ENCODE measurements at places on chromosomes 4 and X.

DNA sequence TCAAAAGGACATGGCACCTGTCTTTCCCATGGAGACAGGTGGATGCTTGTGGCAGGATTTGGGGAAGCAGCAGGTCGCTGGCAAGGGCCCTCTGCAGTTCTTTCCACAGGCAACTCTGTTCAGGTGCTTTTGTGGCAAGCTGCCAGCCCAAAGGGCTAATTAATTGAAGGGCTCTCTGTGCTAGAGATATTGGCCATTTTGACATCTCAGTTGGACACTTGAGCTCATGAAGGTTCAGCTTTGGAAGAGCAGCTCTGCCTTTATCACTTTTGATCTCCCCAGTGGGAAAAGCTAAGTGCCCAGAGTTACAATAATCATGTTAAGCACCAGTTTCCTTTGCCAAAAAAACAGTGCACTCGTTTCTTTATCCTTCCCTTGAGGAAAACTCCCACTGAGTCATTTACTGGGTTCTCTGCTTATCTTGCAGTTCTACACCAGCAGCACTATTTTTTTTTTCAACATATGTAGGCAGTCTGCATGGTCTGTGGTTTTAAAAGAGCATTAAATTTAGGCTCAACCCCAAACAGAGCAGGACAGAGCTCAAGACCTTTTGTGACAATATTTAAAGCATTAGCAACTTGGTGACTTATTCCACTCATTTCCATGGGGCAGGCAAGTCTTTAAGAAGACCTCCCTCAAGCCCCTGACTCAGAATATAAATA, 336.4 kb upstream of the RASGEF1B start:
- no peak for DNase-seq

DNA sequence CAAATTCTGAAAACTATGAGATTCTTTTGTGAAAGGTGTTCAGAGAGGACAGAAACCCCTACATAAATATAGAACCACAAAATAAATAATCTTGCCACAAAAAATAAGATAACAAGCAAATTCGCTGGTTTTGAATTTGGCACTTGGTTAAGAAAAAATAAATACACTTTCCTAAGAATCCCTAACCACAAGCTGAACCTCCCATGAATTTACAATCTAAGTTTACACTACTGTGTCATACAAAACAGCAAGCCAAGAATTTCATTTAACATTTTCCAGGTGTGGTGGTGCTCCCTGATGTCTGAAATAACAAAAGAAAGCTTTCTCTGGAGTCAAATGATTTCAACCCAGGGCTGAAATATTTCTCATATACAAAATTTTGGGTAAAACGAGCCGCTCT, 121.0 kb downstream of the KCNIP4 start:
- DNase-seq, result no peak

- DNase-seq, result no peak
These were observed 65.7 kb upstream of the KCNIP4 start for GRCh38 chr4:22014222-22014741.

DNA sequence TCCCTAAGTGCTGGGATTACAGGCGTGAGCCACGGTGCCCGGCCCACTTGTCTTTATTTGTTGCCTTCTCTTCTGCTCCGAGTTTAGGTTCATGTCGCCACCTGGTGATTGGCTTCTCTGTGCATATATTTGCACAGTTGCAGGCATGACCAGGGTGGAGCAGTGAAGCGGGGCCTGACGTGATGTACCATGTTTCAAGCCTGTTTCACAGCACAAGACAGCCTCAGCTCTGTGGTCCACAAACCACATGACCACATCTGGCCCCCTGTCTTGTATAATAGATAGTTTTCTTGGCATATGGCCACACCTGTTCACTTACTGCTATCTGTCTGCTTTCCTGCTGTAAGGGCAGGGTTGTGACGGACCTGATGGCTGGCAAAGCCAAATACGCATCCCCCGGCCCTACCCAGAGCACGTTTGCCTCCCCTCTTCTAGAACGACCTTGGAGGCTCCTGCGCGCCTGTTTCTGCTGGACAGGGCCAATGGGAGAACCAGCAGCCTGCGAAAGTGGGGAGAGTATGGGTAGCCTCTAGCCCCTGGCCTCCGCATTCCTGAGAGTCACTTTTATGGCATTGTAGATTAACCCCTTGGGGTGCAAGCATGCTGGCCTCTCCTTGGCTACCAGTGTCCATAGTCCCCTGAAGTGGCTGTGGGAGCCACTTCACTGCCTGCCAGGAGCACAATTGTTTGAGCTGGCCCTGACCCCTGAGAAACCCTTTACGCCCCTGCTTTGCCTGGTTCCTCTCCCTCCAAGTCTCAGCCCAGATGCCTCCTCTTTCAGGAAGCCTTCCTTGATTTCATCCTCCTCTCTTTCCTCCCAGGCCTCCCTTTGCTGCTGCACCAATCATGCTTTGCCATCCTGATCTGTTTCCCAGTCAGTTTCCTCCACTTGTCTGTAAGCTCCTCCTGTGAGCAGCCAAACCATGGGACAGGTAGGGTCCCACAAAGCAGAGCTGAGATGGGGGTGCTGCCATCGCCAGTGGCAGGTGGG, 6.0 kb upstream of the SH3TC1 start:
- DNase-seq, result peak; percentile 81

DNA sequence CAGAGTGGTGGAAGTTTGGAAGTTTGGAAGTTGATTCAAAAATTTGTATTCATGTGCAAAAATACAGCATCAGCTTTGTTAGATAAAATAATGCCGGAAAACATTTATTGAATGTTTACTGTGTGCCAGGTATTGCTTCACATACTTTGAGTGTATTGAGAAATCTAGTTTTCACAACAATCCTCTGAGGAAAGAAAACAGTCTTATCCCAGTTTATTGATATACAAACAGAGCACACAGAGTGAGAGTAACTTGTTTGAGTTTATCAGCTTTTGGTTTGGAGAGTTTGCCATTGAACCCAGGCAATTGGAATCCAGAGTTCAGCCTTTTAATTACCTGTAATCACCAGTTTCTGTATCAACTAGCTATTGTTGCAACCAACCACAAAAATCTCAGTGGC, 127.2 kb upstream of the RPS6KA3 start:
- no peak for DNase-seq

DNA sequence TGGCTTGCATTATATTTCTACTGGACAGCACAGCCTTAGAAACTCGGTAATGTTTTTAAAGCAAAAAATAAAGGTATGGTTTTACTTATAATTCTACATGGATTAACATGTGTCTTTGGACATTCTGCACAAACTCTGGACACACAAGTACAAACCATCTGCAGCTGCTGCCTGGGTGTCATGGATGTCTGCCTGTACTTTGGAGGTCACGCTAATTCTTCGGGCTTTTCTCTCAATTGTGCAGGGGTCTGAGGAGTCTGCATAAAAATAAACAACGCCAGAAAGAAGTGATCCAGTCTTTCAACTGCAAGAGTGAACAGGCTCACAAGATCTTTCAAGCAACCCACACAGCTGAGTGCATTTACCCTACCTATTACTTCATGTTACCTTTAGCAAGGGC, 55.2 kb downstream of the TAB3 start:
- no peak for DNase-seq

GRCh38 chrX:103647630-103648029, 18.9 kb downstream of the TCEAL1 start:
- DNase-seq, result no peak

GRCh38 chrX:94454606-94455005, 780.6 kb downstream of the FAM133A start:
- DNase-seq, result no peak

DNA sequence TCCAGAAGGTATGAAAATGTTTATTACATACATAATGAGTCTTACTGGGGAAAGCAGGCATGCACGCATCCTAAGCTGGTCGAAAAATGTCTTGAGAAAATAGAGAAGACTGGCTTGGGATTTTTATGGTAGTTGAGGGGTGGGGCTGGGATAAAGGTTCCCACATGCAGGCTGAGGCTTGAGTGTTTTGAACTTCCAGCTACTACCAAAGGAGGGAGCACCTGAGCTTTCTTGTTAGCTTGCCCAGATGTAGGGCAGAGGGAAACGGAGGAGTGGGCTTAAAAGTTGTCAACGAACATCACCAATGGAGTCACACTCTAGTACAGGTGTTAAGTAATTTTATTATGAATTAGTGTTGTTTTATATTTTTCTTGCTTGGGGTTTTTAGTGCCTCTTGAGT, 39.6 kb upstream of the SRPX start:
- DNase-seq, result no peak

DNA sequence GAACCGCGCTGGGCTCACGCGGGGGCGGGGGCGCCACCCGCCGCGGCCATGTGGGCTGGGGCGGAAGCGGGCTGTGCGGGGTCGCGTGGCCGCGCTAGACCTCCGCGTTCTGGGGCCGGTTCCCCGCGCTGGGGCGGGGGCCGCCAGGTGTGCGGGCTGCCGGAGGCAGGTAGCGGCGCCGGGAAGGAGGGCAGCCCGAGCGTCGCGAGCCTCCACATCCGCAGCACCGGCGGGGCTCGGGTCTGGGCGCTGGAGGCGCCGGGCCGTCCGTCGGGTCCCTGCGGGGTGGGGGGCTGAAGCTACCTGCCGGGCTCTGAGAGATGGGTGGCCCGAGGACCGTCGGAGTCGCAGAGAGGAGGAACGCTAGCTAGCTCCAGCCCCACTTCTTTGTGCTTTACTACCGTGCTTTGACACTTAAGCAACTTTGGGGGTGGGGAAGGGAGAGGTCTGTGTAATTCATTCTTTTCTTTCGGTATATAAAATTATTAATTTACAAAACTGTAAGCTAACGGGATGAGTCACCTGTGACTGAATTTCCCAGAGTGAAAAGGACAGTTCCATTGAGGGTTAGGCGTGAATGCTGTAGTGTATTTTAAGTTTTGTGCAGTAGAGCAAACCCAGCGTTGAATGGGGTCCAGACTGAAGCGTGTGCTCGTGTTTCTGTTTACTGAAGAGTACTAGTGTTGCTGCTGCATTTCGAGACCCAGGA, 689 bp downstream of the METAP1 start:
- no peak for DNase-seq

- DNase-seq, result peak; percentile 39
These were observed 62.5 kb downstream of the CD40LG start for GRCh38 chrX:136710325-136710951.

GRCh38 chr4:14695095-14695845, 307.0 kb upstream of the CPEB2 start:
- DNase-seq, result no peak

DNA sequence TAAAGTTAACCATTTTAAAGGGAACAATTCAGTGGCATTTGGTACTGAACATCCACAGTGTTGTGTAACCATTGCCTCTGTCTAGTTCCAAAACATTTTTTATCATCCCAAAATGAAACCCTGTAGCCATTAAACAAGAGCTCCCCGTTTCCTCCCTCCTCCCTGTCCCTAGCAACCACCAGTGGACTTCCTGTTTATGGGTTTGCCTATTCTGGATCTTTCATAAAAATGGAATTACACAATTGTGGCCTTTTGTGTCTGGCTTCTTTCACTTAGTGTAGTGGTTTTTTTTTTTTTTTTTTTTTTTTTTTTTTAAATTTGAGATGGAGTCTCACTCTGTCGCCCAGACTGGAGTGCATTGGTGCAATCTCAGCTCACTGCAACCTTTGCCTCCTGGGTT, 11.6 kb downstream of the RBMX2 start:
- no peak for DNase-seq

DNA sequence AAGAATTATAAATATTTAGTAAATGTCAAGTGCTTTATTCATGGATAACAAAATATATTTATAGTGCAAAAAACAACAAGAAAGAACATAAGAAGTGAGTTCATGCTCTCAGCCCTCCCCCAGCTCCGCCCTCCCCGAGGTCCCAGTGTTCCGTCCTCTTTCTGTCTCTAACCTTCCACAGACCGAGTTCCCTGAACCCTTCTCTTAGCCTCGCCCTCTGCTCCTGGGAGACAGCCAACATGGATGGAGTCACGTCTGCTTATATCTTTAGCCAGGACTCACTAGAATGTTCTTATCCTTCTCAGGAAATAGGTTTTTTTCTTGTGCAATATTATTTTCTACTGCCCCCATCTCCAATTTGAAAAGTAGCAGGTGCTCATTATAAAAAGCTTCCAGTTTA, 40.1 kb upstream of the HELT start:
- DNase-seq, result no peak

- no peak for DNase-seq
These were observed 11.2 kb upstream of the SPARCL1 start for GRCh38 chr4:87540146-87541058.

GRCh38 chr4:82491251-82491960, 61.0 kb downstream of the ENOPH1 start:
- DNase-seq, result no peak

GRCh38 chrX:10110316-10110935, 46.3 kb upstream of the CLCN4 start:
- no peak for DNase-seq

GRCh38 chrX:110341189-110342035, 17.2 kb upstream of the RTL9 start:
- no peak for DNase-seq

DNA sequence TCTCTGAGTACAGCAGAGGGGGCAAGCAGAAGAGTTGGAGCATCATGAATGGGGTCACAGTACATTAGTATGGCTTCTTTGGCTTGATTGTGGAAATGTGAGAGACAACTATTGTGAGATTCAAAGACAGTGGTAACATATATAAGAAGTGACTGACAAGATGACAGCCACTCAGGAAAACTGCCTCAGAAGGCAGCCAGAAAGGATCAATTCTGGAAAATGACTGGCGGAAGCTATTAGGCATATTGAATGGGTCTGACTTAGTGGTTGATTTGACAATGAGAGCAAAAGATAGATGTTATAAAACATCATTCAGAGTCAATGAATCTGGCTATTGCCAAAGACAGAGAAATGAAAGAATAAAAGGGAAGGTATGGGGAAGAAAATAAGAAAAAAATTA, 345.5 kb upstream of the MAGEB2 start:
- no peak for DNase-seq

DNA sequence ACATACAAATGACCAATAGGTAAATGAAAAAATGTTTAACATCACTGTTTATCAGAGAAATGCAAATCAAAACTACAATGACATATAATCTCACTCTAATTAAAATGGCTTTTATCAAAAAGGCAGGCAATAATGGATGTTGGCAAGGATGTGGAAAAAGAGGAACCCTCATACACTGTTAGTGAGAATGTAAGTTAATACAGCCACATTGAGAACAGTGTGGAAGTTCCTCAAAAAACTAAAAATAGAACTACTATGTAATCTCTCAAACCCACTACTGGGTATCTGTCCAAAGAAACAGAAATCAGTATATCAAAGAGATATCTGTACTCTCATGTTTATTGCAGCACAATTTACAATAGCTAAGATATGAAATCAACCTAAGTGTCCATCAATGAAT, 165.9 kb upstream of the HHIP start:
- DNase-seq, result no peak
